ENCODE measurements at places on chromosomes 5 and 9.

DNA sequence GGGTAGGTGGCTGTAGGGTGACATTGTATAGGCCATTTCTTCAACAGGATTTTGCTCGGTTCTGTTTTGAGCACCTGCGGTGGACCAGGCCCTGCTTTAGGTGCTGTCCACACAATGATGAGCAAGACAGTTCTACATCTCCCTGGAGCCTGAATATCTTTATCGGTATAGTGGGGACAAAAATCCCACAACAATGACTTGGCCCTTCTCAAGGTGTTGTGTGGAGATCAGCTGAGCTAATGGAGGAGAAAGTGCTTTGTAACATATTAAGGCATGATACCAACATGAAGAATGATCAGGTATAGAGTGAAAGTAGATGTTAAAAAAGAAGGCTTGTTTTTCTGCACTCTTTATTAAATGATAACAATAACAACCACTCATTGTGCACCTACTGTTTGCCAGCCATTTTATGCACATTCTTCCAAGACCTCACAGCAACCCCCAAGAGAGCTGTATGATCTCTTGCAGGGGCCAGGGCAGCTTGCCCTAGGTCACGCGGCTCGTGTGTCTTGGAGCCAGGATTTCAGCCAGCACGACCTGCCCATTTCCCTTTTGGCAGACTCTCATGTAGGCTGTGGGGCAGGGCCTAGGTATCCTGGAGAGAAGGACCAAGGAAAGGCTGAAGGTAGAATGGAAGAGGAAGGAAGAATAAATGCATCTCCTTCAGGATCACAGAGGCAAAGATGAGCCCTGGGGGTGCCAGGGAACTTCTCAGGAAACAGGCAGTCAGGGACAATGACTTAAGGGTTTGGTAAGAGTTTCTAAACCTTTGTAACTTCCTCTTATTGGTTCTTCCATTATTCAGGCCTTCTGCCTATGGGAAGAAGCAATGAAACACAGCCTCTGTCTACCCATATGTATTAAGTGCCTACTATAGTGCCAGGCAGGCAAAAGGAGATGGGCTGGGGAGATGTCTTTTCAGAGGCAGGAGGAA, 50.0 kb upstream of the PPARGC1B start:
- no peak for DNase-seq

GRCh38 chr9:116282597-116282996, 129.0 kb downstream of the PAPPA start:
- no peak for DNase-seq

- no peak for DNase-seq
These were observed 33.6 kb downstream of the CSNK1A1 start for GRCh38 chr5:149517461-149518122.

- no peak for DNase-seq
These were observed 233.8 kb upstream of the TMEM161B start for GRCh38 chr5:88502179-88503040.

GRCh38 chr9:118630931-118631595, 738.2 kb downstream of the BRINP1 start:
- no peak for DNase-seq

- DNase-seq: no peak
These were observed 116.7 kb upstream of the NEK6 start for GRCh38 chr9:124140941-124141568.

DNA sequence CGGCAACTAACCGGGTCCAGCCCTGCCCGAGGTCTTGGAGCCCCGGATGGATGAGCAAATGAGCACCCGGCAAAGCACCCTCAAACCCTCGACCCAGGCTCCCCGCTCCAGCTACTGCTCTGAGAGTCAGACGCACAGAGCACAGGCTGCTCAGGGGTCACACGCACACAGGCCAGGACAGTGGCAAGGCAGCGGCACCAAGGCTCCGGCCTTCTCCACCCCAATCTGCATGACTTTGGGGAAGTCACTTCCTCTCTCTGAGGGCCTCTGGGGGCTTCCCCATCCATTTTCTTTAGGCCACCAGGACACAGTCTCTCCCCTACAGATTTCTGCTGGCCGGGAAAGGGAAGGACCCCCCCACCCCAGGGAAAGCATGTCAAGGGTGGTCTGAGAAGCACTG, 18.0 kb downstream of the LHX2 start:
- DNase-seq: no peak

DNA sequence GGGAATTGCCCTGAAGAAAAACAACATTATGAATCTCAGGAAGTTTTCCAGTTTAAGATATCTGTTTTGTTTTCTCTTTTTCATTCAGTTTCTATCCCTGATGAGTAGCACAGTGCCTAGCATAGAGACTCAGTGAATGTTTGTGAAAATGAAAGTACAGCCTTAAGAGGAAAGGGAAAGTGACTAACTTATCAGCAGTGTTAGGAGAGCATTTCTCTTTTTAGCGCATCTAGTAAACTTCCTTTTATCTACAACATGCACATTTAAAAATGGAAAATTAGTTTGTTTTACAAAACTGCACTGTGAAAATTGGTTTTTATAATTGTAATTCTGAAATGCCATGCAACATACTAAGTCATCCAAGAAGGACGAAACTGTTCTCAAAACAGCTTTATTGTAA, 110.8 kb downstream of the SMARCA2 start:
- DNase-seq: no peak

- DNase-seq: no peak
These were observed 64.8 kb downstream of the MRPS27 start for GRCh38 chr5:72255237-72255636.

DNA sequence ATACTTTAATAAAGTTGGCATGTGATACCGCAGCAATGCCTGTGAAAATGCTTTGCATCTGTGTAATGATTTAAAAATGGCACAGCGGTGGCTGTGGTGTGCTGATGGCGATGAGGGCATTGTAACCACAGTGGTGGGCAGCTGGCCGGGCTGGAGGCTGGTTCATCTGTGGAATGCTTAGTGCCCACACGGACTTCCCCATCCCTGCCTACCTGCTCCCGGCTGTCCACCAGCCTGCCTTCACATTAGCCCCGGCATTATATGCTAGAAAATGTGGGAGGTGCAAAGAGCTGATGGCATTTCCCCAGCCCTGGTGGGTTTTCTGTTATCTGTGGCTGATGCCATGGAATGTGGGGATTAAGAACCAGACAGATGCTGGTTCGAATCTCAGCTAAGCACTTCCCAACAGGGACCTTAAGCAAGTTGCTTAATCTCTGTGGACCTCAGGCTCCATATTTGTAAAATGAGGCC, 2.9 kb upstream of the NDST1 start:
- DNase-seq: no peak

GRCh38 chr5:67214707-67215447, 18.3 kb upstream of the CD180 start:
- no peak for DNase-seq

GRCh38 chr9:97853844-97854695, 1.0 kb downstream of the FOXE1 start:
- peak; percentile 48 for DNase-seq

DNA sequence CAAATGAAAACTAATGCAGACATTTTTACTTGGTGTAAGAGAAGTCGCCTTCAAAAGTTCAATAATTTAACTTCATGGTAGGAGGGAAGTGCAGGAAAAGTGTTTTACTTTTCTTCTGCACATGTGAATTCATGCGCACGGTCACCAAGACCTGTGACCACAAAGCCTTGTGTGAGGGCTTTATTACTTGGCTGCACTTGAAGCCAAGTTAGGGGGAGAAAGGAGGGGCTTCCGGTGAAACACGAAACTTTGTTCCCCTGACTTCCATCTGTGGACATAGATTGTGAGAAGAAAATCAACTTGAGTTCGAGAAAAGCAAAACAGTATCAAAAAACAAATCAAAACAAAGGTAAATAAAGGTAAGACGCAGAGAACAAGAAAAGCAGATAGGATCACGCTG, 239.9 kb downstream of the ROR2 start:
- DNase-seq: no peak

DNA sequence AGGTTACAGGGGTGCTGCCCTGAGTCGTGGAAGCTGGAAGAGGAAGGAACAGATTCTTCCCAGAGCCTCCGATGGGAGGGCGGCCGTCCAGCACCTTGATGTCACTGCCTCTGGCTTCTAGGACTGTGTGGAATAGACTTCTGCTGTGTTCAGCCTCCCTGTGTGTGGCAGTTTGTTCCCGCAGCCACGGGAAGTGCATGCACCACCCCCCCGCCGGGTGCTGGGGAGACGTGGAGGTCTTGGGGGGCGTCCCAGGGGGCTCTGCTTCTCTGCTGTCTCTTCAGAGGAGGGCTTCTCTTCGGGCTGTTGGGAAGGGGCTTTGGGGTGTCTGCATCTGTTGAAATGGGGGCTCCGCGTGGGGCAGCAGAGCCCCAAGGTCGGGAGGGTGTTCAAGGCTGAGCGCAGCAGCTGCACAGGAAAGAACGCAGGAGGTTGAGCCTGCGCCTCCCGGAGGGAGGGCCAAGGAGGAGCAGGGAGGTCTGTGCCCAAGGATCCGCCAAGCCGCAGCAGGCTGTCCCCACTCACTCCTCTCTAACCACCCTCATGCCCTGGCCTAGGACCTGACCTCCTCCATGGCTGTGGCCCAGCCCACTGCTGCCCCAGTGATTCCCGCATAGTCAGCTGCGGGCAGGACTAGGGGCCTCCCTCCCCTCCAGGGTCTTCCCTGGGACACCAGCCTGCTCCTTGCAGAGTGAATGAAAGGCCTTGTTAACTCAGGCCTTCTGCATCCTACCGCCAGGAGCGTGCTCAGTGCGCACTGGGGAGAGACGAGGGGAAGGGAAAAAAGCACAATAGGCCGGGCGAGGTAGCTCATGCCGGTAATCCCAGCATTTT, 45.0 kb downstream of the ROPN1L start:
- DNase-seq: no peak

GRCh38 chr5:62795926-62796325, 217.3 kb downstream of the LRRC70 start:
- no peak for DNase-seq

GRCh38 chr5:142295084-142295758, 29.6 kb downstream of the SPRY4 start:
- DNase-seq: no peak

DNA sequence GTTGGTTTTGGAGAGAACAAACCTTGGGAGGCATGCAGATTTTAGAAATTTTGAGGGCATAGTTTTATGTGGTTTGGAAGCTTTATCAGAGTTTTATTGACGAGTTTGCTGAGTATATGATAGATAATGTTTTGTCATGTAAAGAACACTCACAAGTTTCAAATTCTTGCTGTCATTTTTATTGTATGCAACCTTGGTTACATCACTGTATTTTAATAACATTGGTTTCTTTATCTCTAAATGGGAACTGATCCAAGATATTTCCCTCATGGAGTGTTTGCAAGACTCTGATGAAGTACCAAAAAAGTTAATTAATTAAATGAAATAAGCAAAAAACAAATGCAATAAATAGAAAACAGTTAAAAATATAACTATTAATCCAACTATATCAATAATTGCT, 170.3 kb downstream of the SMC2 start:
- no peak for DNase-seq

- DNase-seq: no peak
These were observed 32.0 kb downstream of the EHMT1 start for GRCh38 chr9:137650779-137651178.

GRCh38 chr9:90996154-90997065, 194.8 kb downstream of the SYK start:
- DNase-seq: no peak

- DNase-seq: no peak
These were observed 174.9 kb upstream of the PAPPA start for GRCh38 chr9:115978659-115979096.

DNA sequence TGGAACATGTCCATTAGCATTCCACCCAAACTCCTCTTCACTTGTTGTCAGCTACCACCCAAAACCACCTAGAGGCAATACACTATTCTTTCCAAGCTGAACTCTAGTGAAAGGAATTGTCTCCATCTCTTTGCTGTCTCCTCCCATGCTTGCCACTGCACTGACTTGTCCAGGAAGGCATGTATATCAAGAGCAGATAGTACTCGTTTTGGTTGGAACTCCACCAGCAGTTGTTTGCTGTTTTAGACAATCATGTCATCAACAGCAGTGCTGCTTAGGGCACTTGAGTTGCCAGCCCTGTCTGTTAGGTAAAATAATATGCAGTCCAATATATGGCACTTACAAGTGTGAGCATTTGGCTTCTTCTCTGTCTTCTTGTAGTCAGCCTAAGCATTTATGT, 80.0 kb upstream of the SAP30L start:
- DNase-seq: no peak

GRCh38 chr9:95732802-95733688, 142.4 kb upstream of the ERCC6L2 start:
- no peak for DNase-seq

- DNase-seq: no peak
These were observed 89.3 kb downstream of the SEMA5A start for GRCh38 chr5:9456435-9457042.

- DNase-seq: no peak
These were observed 661.4 kb upstream of the KLF4 start for GRCh38 chr9:108150736-108151586.

DNA sequence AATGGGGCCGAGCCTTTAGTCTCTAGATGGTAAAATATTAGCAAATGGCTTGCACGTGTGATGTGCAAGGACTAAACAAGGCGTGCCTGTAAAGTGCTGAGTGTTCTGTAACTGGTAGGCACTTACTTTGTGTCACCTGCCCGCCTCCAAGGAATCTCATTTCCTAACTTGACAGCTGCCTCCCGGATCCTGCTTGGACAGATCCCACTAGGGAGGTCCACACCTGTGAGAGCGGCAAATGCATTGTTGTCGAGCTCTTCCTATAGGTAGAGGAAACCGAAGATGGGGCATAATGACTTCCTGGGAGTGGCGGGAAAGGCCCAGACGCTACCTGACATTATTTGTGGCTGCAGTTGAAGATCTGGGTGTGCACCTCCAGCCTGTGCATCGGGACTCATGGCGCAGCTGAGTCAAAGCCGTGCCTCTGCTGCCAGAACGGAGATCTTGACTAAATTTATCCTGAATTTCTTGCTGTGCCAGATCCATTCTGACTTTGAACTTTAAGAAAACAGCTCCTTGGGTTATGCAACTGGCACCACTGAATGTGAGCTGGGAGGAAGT, 79.8 kb downstream of the TENT4A start:
- DNase-seq: no peak

DNA sequence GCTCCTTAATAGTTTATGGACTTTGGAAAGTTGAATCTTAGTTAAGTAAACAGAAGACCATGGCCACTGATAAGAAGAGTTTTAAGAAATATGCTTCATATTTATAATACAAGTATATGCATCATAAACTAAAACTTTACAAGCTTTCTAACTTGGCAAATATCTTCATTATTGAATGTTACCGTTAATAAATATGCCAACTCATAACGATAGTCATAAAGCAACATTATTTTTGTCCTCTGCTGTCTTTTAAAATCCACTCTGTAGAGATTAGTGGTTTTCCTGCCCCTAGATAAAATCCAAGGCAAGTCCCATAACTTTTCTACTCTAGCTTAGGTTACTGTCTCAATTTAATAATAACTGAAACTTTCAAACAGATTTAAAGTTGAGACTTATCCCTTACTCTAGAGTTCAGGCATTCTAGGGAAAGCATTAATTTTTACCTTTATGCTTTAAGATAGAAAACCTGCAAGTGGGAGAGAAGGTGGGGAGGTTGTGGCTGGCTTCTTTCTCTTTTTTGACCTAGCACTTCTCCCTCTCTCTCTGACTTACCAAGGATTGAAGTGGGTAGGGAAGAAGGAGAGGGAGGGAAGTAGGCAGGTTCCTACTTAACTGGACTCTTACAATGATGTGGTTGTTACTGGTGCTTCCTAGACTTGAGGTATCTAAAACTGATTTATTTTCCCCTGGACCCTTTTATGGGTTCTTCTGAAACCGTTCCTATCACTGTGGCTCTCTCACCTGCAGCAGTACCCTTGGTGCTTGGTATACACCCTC, 29.6 kb downstream of the RNF145 start:
- DNase-seq: no peak

All from activated T-cell treated with anti-CD3 and anti-CD28 coated beads for 24 hours (primary cell).